Activated naive CD8-positive, alpha-beta T cell treated with anti-CD3 and anti-CD28 coated beads for 36 hours (primary cell): ENCODE measurements at places on chromosomes 3 and 15.

DNA sequence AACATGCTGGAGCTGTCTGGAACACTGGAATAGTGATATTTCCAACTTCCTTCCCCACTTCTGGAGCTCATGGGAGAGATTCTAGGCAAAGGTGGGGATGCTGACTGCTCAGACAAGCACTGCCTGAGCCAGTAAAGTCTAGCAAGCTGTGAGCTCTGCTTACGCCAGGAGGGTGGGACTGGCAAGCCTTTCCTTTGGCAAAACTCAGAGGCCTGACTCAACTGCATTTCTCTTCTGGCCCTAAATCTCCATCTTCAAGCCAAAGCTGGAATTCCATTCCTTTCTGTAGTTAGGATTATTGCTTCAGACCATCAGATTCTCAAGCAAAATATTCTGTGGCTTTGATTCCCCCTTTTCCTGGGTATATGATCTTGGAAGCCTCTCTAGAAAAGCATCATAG, 20.3 kb upstream of the EPB42 start:
- no peak for DNase-seq

GRCh38 chr15:76431971-76432370, 95.4 kb downstream of the ISL2 start:
- no peak for DNase-seq

- DNase-seq: no peak
Observed at GRCh38 chr15:55250941-55251340, 38.7 kb downstream of the RAB27A start.

- DNase-seq: no peak
Observed at GRCh38 chr15:87805117-87805820, 451.3 kb downstream of the NTRK3 start.

DNA sequence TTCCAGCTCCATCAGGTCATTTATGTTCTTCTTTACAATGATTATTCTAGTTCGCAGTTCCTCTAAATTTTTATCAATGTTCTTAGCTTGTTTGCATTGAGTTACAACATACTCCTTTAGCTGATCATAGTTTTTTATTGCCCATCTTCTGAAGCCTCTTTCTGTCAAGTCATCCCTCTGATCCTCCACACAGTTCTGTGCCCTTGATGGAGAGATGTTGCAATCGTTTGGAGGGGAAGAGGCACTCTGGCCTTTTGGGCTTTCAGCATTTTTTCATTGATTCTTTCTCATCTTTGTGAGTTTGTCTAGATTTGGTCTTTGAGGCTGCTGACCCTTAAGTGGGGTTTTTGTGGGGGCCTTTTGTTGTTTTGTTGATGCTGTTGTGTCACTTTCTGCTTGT, 234.6 kb upstream of the CBLB start:
- no peak for DNase-seq

DNA sequence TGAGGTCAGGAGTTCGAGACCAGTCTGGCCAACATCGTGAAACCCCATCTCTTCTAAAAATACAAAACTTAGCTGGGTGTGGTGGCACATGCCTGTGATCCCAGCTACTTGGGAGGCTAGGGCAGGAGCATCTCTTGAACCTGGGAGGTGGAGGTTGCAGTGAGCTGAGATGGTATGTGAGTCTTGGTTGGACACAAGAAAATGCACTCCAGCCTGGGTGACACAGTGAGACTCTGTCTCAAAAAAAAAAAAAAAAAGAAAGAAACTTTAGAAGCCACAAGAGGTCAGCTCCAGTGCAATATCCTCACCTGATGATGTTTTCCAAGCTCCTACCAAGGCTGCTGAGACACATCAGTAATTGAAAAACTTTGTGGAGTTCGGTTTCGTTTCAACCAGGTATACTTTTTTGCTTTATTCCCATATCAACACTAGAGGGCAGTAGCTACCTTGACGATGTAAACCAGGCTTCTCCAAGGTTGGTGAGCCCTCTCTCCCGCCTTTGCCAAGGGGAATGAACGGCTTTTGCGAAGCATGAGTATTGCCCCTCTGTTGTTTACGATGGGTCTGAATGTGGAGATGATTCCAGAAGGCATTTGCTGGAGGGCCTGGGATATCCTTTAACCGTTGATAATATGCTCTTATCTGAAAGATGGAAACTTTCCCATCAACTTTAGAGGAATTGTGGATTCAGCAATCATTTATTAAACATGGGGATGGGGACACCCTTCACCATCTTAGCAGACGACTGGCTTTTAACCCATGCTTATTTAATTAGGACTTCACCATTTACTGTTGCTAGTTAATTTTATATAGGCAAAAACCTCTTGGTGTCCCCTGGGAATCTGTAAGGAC, 202.8 kb downstream of the SV2B start:
- peak; percentile 14 for DNase-seq

DNA sequence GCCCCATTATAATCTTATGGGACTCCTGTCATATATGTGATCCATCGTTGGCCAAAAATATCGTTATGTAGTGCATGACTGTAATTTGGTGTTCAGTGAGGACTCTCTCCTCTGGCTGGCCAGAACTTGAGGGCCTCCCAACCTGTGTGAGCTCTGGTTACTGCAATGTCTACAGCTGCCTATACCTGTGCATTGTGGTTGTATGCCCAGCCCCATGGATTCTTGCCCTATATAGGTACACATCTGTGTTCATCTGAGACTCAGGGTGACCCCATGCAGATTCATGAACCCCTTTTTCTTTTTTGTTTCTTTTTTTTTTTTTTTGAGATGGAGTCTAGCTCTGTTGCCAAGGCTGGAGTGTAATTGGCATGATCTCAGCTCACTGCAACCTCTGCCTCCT, 32.6 kb upstream of the KLF13 start:
- no peak for DNase-seq

- DNase-seq: no peak
Observed at GRCh38 chr3:24123596-24123995, 178.5 kb downstream of the NR1D2 start.

- DNase-seq: no peak
Observed at GRCh38 chr3:75341324-75342067, 322.6 kb upstream of the FRG2C start.
